Activated naive CD8-positive, alpha-beta T cell treated with anti-CD3 and anti-CD28 coated beads, Interleukin-2, amount 50 U/mL, for 16 hours (primary cell): ENCODE measurements at places on chromosomes 5 and 9.

DNA sequence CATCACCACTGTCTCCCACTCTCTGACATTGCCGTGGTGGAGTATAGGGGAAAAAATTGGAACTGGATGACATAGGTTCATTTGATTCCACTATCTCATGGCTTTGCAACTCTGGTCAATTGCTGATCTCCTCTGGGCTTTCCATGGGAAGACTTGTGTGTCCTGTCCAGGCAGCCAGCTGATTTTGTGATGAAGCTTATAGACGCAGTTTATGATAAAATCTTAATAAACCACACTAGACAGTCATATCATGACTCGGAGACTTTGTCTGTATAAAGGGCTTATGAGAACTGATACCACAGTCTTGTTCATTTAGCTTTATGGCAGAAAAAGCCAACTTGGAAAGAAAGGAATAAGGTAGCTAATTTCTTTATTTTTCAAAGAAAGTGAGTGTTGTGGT lies 296.5 kb downstream of the MAST4 start:
- DNase-seq: no peak

- DNase-seq: no peak
Observed at GRCh38 chr5:10513501-10514442, 50.1 kb upstream of the ANKRD33B start.

DNA sequence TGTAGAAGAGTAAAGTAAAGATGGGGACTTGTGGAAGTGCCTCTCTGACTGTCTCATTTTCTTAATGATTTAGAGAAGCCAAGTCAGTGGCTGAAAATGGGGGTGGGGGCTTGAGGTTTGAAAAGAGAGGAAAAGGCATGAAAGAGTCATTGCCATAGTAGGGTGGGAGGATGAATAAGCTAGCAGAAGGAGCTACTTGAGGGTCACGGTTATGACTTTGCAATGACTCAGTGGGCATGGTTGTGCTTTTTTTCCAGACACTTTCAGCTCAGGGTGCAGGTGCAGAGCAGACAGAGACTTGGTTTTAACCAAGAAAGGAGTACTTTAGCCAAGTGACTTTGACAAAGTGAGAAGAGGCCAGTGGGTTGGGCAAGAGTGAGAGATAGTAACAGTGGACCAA lies 117.8 kb downstream of the PTTG1 start:
- no peak for DNase-seq

DNA sequence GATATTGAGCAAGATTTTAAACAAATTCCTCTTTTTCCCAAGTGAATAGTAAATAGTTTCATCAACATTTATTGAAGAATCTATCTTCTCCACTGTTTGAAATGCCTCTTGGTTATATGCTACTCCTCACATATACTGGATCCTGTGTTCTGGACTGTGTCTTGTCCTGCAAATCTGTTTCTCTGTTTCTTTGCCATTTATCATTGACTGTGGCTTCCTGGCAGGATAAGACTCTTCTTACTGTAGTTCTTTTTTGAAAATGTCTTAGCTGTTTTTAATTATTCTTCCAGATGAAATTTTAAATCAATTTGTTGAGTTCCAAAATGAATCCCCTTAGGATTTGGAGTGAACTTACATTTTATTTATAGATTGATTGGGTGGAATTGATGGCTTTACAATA lies 27.8 kb downstream of the RALGPS1 start:
- DNase-seq: no peak

DNA sequence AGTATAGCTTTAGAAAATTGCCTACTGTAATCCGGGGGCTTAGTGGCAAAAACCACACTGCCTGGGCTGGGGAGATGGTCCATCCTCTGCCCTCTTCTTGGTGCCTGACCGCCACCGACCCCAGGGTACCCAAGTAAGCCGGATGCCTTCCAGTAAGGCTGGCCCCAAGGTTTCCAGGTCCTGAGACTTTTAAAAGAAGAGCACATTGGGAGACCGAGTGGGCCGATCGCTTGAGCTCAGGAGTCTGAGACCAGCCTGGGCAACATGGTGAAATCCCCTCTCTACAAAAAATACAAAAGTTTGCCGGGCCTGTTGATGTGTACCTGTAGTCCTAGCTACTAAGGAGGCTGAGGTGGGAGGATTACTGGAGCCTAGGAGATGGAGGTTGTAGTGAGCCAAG lies 406.7 kb upstream of the IRX4 start:
- DNase-seq: no peak

DNA sequence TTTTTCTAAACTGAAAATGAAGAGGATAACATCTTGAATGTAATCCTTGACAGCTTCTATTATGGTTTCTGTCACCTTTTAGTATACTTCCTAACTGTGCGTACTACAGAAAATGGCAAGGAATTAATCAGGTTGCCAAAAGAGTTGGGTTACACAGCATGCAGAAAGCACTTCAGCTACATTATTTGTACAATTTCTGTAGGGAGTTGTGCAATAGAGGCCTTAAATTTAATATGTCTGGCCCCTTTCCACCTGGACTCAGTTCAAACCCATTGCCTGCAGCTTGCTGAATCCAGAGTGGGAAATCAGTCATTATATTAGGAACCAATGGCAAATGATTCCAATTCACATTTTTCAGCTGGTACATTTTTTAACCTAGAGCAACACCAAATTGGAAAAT lies 549.7 kb downstream of the CSNK1G3 start:
- no peak for DNase-seq

GRCh38 chr5:144710637-144711036 lies 540.0 kb downstream of the KCTD16 start:
- DNase-seq: no peak

- DNase-seq: no peak
Observed at GRCh38 chr5:5089895-5090649, 50.1 kb upstream of the ADAMTS16 start.

GRCh38 chr5:56656846-56657726 lies 158.3 kb upstream of the MAP3K1 start:
- DNase-seq: no peak

DNA sequence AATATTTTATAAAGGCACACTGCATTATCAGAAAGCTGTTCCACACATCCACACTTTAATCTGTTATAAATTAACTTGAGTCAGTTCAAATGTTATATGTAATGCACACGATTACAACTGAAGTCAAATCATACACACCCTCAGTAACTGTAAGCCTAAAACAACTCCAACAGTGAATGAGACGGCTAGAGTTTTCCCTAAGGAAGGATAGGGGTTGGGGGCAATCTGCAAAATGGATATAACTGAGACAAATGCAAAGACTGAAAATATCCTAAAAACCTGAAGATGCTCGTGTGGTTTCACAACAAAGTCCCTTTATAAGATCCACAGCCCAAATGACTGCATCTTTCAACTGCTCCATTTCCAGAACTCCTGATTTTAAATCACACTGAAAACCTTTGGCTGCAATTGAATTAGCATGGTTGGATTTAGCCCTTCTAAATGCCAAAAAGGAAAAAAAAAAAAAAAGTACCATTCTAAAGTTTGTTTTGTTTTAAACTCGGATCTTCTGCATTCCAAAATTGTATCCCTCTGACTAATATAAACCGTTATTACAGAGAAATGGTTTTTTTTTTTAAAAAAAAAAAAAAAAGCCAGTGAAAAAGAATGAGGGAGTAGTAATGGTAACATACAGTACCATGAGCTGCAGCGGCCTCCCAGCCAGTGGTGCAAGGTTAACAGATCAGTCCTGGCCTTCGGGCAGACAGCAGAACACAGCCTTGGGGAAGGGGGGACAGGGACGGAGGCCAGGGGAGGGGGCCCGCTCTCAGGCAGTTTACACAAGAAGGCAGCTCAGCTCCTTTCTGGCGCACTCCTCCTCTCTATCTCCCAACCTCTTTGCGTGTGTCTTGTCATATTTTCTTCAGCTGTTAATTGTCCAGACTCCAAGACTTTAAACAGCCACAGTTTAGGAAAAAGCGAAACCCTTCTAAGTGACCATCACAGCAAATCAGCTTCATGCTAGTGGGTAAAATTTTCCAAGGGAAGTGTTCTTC lies 166.1 kb downstream of the BNC2 start:
- DNase-seq: no peak

GRCh38 chr5:156460471-156460870 lies 133.5 kb downstream of the SGCD start:
- no peak for DNase-seq

- DNase-seq: no peak
Observed at GRCh38 chr5:147756566-147756965, 26.0 kb downstream of the JAKMIP2 start.
